ENCODE measurements at places on chromosomes 16 and 17.

GRCh38 chr17:76994237-76994637 is 126.0 kb downstream of the MGAT5B start:
- DNase-seq: no peak

- no peak for DNase-seq
Observed at GRCh38 chr17:6045621-6046357, 24.4 kb upstream of the WSCD1 start.

- no peak for DNase-seq
Observed at GRCh38 chr16:6536411-6536810, 796.2 kb upstream of the RBFOX1 start.

DNA sequence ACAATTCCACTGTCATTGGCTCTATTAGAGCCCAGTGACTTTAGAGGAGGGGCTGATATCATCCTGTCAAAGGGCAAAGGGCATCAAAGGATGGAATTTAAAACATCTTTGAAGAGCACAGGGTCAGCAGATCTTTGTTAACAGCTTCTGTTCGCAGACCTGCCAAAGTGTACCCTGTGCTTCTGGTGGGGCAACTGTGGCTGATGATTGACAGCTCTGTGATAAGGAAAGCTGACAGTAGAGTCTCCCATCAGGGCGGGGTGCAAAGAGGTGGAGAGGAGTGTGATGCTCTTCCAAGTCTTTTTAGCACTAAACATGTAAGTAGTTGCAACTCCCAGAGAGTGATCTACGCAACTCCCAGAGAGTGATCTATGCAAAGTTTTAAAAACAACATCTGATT is 742.1 kb upstream of the SOX9 start:
- DNase-seq: no peak

GRCh38 chr17:47621293-47622179 is 28.2 kb upstream of the KPNB1 start:
- no peak for DNase-seq

GRCh38 chr17:81036197-81036941 is 1.4 kb downstream of the BAIAP2 start:
- no peak for DNase-seq

- no peak for DNase-seq
Observed at GRCh38 chr17:8131844-8132441, 8.0 kb upstream of the HES7 start.

DNA sequence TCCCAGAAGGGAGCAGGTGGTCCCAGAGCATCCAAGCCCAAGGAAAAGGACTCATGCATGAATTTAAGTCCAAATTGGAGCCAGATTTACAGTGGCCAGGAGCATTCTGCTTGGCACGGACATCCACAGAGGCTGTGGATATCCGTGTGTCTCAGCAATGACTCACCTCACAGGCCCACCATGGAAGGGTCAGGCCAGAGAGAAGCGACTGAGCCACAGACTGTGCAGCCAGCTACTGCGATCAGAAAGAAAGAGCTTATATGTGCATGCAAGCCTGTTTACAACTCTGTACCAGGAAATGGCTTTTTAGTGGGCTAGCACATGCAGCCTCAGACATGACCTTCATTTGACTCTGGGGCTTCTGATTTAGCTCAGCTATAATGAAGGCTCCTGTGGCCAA is 231.0 kb downstream of the C16orf95 start:
- no peak for DNase-seq

- no peak for DNase-seq
Observed at GRCh38 chr16:49623501-49624266, 232.2 kb downstream of the ZNF423 start.

- no peak for DNase-seq
Observed at GRCh38 chr17:34135841-34136240, 119.2 kb upstream of the CCL2 start.

DNA sequence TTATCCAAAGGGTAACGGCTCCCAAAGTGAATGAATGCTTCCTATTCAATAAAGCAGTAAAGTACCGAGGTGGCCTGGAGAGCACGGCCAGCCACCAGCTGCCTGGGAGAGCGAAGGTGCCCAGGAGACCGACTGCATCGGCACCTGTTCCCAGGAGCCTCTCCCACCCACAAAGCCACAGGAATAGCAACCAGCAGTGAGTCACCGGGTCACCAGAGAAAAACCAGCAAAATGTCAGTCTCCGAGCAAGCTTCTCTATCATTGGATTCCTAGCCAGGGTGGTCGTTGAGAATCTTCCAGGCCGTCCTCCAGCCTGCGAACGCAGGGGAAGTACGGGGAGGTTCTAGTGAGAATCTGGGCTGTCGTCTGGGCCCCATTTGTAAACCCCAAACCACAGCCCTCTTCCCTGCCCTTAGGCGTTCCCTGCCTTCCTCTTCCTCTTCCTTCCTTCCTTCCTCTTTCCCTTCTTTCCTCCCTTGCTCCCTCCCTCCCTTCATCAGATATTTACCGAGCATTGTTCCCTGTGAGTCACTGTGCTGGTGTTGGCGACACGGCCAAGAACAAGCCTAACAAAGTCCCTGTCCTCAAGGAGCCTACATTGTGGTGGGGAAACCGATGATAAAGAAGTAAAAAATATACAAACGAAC is 114.6 kb downstream of the SLC39A11 start:
- DNase-seq: no peak

GRCh38 chr16:58002936-58003335 is 1.7 kb downstream of the USB1 start:
- DNase-seq: no peak

- DNase-seq: no peak
Observed at GRCh38 chr16:29943846-29944799, 17.8 kb upstream of the TMEM219 start.

DNA sequence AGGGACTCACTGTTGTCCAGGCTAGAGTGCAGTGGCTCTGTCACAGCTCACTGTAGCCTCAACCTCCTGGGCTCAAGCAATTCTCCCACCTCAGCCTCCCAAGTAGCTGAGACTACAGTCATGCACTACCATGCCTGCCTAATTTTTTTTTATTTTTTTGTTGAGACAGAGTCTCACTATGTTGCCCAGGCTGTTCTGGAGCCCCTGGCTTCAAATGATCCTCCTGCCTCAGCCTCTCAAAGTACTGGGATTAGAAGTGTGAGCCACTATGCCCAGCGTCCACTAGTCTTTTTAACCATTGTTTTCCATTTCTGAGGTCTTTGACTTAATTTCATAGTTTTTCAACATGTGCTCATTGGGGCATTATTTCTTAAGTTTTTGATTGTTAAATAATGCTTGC is 13.5 kb downstream of the NSRP1 start:
- no peak for DNase-seq

DNA sequence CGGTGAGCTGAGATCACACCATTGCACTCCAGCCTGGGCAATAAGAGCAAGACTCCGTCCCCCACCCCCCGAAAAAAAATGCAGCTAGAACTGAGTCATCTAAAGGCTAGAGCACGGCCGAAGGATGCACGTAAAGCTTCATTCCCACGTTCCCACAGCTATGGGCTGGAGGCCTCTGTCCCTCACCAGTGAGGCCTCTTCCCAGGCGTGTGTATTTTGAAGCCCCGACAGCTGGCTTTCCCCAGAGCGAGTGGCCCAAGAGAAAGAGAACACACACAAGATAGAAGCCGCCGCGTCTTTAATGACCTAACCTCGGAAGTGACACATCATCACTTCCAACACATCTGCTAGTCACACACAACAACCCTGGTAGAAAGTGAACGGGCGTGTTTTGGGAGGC is 6.6 kb upstream of the KCTD5 start:
- no peak for DNase-seq

DNA sequence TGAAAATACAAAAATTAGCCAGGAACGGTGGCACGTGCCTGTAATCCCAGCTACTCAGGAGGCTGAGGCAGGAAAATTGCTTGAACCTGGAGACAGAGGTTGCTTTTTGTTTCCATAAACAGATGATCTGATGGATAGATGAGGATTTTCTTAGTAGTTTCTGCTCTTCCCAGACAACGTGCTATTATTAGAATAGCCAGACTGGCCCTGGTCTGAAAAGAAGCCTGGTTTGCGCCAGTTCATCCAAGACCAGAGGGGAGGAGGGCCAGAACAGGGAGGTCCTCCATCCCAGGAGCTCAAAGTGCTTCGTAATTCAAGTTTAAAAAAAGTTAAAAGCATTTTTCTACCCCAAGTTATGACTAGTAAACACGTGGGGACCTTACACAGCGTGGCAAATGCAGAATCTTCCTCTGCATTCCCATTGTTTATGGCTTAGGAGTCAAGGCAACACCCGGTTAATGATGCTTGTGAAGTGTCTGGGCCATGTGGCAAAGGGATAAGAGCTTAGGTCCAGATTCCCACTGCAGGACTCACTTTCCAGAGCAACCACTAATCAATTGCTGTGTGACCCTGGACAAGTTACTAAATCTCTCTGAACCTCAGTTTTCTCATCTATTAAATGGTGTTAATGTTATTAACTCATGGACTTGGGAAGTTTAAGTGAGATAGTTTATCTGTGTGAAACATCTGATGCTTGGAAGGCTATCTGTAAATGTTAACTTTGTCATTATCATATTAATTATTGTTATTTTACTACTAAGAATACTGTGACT is 205.4 kb downstream of the CCDC182 start:
- no peak for DNase-seq

DNA sequence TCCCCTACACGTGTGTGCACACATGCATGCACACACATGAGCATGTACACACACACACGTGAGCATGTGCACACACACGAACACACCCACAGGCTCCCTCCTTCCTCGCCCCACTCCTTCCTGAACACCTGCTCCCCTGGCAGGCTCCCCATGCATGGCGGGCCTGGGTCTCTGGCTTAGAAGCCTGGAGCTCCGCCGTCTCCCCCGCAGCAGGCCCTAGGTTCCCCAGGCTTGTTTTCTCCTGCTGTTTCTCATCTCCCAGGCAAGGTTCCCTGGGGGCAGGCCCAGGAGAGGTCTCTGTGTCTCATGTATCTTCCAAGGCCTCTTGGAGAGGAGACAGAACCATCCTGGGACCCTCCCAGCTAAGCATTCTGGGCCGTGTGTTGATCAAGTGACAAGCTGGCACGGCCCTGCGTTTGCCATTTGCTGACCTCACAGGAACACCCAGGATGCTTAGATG is 202.3 kb upstream of the CIBAR2 start:
- no peak for DNase-seq

GRCh38 chr16:1068451-1068850 is 4.1 kb upstream of the SSTR5 start:
- no peak for DNase-seq

DNA sequence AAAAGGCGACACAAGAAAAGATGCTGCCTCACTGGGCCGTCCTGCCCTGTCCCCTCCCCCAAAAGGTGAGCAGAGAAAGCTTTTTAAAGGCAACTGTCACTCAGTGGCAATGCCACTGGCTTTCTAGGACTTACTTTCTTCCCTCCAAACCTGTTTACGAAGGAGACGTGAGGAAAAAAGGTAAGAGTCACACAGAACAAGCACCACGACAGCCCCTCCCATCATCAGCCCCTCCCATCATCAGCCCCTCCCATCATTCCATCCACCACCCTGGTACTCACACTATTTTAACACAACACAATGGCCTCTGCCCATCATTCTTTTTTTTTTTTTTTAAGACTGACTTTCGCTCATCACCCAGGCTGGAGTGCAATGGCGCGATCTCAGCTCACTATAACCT is 77.1 kb downstream of the NXN start:
- no peak for DNase-seq

DNA sequence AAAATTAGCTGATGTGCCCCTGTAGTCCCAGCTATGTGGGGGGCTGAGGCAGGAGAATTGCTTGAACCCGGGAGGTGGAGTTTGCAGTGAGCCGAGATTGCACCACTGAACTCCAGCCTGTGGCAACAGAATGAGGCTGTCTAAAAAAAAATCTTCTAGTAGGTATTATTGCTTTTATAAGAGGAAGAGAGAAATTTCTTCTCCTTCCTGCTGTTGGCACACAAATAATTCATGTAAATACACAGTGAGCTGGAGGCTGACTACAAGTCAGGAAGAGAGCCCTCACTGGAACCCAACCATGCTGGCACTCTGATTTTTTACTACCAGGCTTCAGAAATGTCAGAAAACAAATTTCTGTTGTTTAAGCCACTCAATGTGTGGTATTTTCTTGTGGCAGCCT is 6.7 kb downstream of the PRDM7 start:
- no peak for DNase-seq

DNA sequence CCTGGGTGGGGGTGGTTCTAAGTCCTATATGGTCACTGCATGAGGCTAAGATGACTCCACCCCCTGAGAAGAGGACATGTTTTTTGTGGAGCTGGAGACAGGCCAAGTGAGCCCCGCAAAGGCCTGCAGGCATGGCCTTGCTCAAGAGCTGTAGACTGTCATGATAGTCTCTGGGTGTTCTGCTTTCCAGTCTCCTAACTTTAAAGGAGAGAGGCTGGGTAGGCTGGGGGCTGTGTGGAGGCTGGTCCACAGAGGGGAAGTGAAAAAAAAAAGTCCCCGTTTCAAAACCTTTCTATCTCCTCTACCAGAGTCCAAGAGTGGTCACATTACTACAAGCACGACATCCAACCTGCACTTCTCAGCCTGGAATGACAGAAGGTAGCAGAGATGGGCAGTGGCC is 27.1 kb downstream of the CDRT4 start:
- no peak for DNase-seq

GRCh38 chr17:31374094-31374447 is 17.4 kb upstream of the RAB11FIP4 start:
- no peak for DNase-seq

- DNase-seq: no peak
Observed at GRCh38 chr17:75262112-75262606, 480 bp downstream of the MRPS7 start.

GRCh38 chr16:80009971-80010659 is 409.6 kb upstream of the MAF start:
- DNase-seq: no peak

GRCh38 chr17:42438600-42439567 is 15.8 kb upstream of the CAVIN1 start:
- no peak for DNase-seq

DNA sequence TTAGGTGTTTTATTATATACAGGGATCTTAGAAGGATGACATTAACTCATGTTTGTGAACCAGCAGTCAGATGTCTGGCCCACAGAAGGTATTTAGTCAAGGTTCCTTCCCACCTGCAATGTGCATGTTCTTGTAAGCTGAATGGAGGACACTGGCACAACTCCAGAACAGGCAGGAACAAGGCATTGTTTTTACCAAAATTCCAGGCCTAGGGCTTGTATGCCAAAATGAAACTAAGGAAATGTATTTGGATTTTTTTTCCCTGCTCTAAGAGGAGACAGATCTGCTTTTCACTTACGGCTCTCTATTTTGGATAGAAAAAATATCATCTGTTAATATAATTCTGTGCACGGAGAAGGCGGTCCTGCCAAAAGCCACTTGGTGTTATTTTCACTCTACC is 312.5 kb downstream of the GRIN2A start:
- DNase-seq: no peak

DNA sequence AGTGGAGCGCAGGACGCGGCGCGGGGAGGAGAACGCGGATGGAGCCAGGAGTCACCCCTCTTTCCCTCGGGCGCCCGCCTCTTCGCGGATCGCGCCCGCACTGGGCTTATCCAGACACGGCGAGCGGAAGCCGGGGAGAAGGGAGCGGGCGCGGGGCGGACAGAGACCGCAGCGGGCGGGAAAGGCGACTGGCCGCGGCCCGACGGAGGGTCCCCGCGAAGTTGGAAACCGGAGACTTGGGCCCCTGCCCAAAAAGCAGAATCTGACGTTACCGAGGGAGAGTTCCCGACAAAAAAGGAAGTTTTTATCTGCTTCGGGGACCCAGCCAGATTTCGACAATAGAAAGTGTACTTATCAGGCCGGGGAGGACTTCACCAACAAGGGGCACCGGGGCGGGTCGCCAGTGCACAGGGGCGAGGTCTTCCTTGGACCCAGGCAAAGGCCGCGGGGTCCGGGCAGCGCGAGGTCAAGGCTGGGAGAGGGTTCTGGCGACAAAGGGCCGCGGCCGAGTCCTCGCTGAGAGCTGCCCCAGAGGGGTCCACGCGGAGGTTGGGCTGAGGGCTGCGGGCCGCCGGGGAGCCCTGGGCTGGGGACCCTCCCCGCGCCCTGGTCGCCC is 519 bp downstream of the ST6GALNAC2 start:
- DNase-seq: no peak
